ENCODE measurements at places on chromosomes 1 and 21.
A peak's percentile ranks its signal among the peaks of the same experiment; 100 is the strongest.

DNA sequence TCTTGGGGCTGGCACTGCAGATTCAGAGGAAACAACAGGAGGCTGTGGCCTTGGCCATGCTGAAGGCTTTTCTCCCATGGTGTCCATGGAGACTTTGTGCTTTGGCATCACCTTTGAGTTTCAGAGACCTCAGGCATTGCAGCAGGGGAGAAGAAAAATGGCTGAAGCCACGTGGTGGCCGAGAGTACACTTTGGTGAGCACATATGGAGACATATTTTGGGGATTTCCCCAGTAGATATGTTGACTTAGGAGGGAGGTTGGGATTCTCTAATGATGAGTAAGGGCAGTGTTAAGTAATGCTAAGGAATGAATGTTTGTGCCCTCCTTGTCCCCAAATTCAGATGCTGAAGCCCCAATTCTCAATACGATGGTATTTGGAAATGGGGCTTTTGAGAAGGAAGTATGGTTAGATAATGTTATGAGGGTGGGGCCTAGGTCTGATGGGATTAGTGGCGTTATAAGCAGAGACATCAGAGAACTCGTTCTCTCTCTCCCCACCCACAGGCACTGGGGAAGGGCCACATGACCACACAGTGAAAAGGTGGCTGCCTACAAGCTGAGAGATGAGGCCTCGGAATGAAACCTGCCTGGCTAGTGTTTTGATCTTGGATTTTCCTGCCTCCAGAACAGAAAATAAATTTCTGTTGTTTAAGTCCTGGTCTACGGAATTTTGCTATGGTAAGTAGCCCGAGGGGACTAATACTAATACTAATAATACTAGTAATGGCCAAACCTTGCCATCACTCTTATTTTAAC, 98.6 kb downstream of the TBX19 start:
- DNase-seq, result no peak

DNA sequence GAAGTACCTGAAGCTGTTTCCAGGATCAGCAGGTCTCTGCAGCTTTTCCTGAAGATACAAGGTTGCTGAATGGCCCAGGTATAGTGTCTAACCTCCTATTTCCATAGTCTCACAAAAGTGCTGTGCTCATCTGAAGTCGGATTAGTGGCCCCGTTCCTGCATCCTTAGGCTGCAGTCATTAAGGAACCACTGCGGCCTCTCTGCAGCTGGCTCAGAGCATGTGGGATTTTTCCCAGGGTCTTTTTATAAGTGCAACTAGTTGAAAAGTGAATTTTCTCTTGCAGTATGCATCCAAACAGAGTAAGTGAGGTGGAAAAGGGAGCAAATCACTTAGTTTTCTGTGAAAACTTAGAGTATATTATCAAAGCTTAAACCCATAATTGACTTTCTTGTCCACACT, 565.3 kb upstream of the NEGR1 start:
- no peak for DNase-seq

DNA sequence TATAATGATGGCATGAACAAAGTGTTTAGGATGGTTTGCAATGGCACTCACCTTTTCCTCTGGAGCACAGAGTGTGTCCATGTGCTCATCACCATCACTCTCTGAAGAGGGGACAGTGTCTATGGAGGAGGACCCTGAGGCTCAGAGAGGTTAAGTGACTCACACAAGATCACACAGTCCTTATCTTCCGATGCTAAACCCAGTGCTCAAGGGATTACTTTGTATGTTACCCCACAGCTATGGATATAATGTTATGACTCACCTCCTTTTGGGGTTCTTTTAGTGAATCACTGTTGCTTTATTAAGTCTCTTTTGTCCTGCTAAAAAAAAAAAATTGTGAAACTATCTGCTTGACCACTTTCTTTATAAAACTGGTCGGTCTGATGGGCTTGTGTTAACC, 67.6 kb downstream of the TENT5C start:
- DNase-seq, result no peak

DNA sequence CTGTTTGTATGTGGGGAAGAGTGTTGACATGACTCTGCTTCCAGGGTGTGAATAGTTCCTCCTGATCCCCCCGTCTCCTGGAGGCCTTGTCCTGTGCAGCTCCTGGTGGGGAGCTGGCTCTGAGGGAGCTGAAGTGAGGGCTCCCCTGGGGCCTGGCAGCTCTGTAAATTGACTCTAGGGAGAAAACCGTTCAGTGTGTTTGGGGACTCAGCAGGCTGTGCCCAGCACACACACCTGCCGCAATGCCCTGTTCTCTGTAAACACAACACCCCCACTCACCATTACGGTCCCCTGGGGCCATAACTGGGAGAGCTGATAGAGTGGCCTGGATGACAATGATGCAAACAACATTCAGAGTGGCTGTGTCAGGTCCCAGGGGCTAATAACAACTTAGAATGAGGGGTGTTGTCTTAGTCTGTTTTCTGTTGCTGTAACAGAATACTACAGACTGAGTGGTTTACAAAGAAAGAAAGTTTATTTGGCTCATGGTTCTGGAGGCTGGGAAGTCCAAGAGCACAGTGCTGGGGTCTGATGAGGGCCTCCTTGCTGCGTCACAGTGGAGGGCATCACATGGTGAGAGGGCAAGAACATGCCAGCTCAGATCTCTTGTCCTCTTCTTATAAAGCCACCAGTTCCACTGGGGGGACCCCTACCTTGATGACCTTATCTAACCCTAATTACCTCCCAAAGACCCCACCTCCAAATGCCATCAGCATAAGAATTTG, 15.3 kb downstream of the ADORA1 start:
- no peak for DNase-seq

- no peak for DNase-seq
Observed at GRCh38 chr1:41889506-41890414, 29.0 kb downstream of the HIVEP3 start.

DNA sequence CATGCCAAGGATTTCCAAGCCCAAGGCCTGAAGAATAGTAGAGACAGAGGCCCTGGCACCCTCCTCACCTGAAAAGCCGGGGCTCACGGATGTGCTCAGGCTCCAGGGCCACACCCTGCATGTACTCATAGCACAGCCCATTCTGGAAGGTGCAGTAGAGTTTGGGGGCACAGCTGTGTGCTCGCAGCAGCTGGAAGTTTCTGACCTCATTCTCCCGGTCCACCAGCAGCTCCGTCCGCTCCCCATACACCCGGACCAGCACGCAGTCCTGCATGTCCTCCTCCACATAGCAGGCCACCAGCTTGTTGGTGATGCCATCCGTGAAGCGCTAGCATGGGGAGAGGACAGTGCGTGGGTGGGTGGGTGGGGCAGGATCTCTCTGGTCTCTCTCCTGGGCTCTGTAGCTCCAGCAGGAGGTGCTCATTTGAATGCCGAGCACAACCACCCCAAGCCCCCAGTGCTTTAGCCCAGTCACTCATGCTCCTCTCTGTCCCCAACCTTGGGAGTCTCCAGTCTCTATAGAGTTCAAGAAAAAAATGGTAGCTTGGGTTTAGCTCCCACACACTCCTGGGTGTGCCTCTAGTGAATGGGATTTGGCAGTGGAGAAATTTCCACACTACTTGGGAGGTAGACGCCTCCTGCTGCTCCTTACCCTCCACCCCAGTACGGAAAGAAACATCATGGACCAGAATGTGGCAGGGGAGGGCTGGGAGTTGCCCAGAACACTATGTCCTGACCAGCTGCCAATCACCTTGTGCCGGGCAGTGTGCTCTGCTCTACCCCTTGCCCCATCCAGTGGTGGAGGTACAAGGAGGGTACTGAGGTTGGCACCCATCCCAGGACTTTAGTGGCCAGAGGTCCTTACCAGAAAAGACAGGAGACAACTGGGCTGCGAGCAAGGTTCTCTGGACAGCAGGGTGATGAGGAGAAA, 1.9 kb downstream of the ETNK2 start:
- no peak for DNase-seq

GRCh38 chr1:232014941-232015340, 388.4 kb downstream of the DISC1 start:
- DNase-seq, result no peak

DNA sequence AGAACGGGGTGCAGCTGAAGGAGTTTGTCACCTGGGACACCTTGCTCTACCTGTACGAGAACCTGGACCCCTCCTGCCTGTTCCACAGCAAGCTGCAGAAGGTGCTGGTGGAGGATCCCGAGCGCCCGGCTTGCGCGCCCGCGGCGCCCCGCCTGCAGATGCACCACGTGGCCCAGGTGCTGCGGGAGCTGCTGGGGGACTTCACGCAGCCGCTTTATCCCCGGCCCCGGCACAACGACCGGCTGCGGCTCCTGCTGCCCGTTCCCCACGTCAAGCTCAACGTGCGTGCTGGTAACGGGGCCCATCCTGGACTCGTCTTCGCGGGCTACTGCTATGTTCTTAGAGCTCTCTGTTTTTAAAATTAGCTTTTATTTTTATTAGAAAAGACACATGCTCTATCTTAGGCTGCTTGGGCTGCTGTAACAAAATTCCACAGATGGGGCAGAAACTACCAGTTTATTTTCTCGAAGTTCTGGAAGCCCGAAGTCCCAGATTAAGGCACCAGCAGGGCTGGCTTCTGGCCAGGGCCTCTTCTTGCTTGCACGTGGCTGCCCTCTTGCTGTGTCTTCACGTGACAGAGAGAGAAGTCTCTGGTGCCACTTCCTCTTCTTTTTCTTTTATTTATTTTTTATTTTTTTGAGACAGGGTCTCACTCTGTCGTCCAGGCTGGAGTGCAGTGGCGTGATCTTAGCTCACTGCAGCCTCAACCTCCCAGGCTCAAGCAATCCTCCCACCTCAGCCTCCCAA, 38.1 kb downstream of the TRPM2 start:
- peak; percentile 33 for DNase-seq

- peak; percentile 95 for DNase-seq
Observed at GRCh38 chr21:42403611-42404231, at the start of gene UBASH3A. Gene UBASH3A, plus strand, starts transcription at chr21:42403902. Its CDS starts 44 bp downstream, at chr21:42403946.

DNA sequence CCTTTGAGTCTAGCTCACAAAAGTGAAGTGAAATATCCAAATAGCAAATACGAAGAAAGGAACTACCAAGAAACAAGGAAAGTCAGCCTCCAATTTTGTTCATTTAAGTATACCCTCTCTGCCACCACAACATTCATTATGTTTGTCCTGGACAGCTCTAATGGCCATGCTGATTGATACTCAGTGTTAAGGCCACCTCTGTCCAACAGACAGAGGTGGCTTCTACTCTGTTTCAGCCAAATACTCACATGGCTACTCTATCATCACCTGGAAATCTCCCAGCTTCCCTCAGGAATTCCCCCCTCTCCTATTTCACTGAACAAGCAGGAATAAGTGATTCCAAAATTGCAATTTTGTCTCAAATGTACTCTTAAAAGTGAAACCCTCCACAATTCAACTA, 10.7 kb downstream of the APP start:
- no peak for DNase-seq

- no peak for DNase-seq
Observed at GRCh38 chr1:211493876-211494653, 2.1 kb upstream of the RD3 start.

- DNase-seq, result peak; percentile 32
Observed at GRCh38 chr21:28991861-28992525, 684 bp downstream of the LTN1 start.

DNA sequence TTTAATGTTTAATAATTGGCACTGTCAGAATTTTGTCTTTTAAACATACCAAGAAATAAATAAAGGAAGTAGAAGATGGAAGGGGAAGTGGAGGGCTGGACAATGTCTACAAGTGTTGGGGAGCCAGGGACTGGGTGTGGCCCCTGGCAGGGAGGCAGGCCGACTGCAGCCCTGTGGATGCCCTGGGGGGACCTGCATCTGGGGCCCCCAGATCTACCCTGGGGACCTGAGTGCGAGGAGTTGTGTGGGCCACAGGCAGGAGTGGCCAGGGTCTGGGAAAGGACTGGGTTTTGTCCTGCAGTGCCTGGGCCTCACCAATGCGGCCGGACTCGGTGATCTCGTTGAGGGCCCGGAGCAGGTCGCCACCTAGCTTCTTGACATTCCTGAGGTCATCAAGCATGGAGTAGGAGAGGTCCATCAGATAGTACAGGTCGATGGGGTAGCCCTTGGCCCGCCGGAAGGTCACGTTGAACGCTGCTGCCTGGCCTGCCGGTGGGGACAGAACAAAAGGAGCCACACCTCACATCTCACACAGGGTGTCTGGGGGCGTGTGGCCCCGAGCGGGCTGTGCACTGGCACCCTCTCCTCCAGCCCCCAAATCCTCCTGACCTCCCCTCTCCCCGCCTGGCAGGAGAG, 17.5 kb downstream of the ITGB2 start:
- no peak for DNase-seq

GRCh38 chr1:185680453-185680852, 53.7 kb upstream of the HMCN1 start:
- no peak for DNase-seq

GRCh38 chr1:14605945-14606344, 7.5 kb downstream of the KAZN start:
- DNase-seq, result no peak

DNA sequence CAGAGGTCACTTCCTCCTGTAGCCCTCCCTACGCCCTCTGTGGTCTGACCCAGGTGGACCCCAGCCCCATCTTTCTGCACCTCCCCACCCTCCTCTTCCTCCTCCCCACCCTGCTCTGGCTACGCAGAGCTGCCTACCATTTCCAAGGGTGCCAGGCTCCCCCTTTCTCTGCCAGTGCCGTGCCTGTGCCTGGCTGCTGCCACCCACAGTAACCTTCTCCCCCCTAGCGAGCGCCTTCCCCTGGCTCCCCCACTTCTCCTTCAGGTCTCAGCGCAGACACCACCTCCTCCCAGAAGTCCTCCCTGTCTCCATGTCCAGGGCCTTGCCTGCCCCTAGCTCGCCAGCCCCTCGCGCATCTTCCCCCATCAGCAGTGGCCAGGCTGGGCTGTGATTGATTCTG, 471.5 kb downstream of the PTPRU start:
- no peak for DNase-seq

DNA sequence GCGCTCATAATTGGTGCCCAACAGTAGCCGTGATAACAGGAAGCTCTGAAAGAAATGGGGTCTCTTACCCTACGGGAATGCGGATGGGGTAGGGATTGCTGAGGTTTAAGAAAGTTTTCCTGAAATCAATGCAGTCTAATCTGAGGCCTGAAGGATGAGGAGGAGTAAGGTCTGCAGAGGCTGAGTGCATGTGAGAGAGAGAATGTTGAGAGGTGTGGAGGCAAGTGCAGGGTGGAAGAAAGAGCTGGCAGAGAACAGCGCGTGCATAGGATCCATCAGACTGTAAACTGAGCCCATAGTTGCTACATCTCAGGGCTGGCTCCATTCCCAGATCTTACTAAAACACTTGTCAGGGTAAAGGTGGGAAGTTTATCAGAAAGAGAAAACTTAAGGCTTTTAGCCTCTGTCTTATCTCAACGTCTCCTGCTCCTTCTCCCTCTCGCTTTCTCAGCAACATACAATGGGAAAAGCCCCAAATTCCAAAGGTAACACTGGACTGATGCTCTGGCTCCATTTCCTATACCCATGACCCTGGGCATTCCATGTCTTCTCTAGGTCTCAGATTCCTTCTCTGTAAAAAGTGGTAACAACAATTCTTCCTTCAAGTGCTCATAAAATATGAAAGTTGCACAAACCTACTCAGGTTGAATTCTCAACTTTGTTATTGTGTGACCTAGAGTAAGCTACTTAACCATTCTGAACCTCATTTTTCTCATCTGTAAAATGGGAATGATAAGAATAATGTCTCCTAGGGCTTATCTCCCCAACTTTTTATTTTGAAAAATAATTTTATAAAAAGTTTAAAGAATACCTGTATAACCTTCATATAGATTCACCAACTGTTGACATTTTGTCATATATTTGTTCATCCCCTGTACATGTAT, 75.2 kb downstream of the SH3GLB1 start:
- DNase-seq, result no peak

GRCh38 chr1:105172788-105173187, 1423.1 kb downstream of the AMY1C start:
- no peak for DNase-seq
